ENCODE measurements at places on chromosomes 1 and 21.

DNA sequence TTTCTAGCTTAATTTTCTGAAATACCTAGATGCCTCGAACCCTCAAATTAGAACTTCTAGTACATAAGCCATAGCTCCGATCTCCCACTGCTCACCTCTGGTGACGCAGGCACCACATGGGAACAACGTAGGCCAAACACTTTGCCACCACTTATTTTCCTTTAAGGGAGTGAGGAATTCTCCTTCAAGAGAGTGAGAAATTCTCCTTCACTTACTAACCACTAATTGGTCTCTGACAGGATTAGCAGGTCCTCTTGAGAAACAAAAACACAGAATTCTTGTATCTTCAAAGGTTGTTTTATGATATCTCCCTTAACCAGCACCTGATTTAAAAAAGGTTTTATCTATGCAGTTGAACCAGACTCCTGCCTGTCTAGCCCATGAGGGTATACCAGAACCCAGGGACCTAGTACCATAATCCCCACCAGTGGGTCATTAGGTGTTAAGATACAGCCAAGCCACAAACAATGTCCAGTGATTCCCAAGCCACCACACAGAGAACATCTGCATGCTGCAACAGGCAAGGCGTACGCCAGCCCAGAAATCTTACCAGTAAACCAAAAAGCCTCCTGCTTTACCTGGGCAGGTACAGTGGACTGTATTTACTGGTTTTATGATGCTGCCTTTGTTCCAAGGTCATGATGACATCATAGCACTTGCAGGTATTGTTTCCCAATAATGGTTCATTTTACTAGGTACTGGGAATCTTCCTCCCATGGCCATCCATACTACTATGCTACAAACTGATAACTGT, 20.3 kb upstream of the CXADR start:
- no peak for DNase-seq

DNA sequence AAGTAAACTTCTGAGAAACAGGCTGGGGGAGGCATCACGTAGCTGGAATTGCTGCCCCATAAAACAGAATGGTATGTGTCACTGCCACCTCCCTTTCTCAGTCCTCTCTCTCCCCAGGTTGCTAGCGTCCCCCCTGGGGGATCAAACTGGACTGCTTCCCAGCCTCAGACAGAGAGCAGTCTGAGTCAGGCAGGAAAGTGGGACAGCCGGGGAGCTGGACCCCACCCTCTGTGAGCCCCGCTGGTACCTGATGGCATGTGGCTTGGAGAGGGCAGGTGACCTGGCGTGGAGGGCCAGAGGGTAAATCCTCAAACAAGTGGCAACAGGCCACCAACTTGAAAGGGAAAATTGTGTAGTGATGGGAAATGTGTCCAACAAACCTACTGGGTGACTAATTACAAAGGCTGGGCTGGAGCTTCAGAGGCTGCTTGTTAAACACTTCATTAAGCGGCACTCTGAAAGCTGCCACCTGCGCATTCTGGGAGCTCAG, 1.0 kb upstream of the SFN start:
- no peak for DNase-seq

GRCh38 chr1:30758785-30759380, 1.3 kb upstream of the LAPTM5 start:
- no peak for DNase-seq

DNA sequence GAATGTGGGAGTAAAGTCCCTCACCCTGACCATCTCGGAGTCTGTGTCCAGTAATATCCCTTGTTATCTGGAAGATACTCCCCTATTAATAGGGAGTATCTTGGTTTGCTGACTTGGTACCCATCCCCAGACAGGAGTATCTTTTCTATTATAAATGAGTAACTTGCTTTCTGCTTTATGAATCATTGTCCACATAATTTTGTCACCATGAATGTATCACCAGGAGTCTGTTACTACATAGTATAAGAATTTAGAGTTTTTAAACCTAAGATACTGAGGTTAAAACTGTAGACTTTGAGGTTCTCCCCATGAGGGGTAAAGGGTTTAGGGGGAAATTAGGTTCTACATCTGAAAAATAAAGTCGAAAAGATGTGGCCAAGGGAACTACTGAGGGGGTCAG, 175.6 kb downstream of the FCRL5 start:
- DNase-seq, result no peak

DNA sequence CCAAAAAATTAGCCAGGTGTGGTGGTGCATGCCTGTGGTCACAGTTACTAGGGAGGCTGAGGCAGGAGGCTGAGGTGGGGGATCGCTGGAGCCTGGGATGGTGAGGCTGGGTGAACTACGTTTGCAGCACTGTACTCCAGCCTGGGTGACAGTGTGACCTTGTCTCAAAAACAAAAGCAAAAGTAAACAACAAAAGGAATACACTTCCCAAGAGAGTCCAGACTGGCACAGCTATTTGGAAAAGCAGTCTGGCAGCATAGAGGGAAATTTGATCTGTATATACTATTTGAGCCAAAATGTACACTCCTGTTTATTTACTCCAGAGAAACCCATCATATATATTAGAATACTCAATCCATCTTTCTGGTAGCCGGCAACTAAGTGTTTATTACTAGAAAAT, 107.0 kb upstream of the HMCN1 start:
- DNase-seq, result no peak

DNA sequence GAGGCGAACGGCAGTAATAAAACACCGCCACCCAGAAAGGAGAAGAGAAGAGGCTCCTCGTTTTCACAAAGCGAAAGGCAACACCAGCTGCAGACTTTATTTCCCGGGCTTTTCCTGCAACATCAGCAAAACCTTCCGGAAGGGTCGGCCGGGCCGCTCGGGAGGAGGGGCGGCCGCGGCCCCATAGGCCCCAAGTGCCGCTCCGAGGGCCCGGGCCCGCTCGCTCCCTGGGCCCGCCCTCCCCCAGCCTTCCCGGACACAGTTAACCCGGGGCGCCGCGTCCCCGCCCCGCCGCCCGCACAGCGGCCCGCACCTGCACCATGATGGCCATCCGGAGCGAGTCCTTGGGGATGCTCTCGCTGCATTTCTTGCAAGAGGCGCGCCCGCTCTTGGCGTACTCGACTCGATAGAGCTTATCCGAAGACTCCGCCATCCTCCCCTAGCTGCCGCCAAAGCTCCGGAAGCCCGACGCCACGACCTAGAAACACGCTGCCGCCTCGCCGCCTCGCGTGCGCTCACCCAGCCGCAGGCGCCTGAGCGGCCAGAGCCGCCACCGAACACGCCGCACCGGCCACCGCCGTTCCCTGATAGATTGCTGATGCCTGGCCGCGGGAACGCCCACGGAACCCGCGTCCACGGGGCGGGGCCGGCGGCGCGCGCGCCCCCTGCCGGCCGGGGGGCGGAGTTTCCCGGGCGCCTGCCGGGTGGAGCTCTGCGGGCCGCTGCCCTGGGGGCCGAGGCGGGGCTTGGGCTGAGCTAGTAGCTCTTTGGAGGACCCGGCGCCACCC, at the start of gene PARP1:
PARP1 (minus strand) TSS at position 597 of the 788 bp plus-strand sequence; CDS start at position 433, 164 bp downstream.
- DNase-seq, result peak; percentile 93

GRCh38 chr1:56452027-56453011, 127.0 kb downstream of the PLPP3 start:
- DNase-seq, result no peak

DNA sequence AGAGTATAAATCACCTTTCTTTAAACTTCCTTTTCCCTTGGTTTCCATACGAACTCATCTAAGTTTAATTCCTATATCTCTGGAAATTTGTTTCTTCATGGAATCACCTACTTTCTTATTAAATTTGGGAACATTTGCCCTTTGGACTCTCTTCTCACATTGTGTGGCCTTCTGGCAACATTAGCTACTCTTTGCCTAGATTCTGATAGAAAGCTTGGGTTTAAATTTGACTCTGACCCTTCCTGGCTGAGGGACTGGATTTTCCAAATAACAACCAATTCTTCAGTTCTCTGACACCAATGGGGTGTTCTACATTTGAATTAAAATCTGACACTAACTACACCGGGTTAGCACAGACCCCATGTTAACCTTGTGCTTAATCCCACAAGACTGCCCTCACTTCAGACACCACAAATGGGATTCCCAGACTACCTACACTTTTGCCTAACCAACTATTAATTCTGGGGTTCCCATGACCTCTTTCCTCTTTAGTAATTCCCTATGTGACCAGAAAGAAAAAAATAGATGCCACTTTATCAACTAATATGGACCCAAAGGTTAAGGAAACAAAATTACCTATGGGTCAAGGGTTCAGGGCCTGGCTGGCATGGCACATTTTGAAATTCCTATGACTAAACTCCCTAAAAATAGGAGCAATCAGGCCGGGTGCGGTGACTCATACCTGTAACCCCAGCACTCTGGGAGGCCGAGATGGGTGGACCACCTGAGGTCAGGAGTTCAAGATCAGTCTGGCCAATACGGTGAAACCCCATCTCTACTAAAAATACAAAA, 9.7 kb upstream of the THEM4 start:
- no peak for DNase-seq

GRCh38 chr1:38269923-38270848, 223.6 kb upstream of the POU3F1 start:
- DNase-seq, result no peak

- DNase-seq, result no peak
These were observed 6.6 kb upstream of the MED18 start for GRCh38 chr1:28322194-28322593.

DNA sequence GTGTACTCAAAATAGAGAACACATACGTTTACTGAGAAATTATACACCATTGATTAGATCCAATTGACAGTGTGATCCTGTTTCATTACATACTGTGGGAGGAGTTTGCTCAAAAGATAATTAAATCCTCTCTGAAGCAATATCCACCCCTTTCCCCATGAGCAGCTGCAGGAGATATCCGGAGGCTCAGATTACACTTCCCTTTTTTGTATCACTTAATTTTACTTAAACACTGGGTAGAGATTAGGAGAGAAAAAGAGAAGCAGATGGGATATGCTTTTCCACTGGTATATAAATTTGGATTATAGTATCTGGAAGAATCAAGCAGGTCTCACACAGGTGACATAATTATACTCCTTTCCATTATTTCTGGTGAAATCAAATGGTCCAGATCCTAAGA, 333.3 kb upstream of the ZRANB2 start:
- DNase-seq, result peak; percentile 35

DNA sequence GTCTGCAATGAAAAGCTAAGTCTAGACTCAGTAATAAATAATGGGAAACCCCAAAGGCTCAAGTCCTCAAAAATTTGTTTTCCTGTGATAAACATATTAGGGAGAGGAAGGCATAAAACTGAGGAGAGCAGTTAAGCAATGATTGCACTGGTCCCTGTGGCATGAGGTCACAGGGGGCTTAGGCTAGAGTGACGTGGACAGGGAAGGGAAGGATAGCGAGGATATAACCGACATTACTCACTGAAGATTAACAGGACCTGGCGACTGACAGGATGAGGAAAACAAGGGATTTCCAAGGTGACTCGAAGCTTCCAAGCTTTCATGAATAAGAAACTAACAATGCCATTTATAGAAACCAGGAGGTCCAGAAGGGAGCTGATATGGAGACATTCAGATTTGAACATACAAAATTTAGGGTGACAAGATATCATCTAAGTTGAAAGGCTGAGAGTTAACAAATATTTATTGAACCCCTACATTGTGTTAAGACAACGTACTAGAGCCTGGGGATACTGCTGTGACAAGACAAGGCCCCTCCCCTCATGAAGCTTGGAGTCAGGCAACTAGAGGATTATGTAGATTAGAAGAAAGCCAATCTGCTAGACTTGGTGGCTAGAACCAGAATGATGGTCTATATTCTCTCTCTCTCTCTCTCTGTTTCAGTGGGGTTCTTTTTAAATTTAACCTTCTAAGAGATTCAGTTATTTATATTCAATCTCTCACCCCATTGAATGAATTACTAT, 33.2 kb upstream of the PKN2 start:
- no peak for DNase-seq

DNA sequence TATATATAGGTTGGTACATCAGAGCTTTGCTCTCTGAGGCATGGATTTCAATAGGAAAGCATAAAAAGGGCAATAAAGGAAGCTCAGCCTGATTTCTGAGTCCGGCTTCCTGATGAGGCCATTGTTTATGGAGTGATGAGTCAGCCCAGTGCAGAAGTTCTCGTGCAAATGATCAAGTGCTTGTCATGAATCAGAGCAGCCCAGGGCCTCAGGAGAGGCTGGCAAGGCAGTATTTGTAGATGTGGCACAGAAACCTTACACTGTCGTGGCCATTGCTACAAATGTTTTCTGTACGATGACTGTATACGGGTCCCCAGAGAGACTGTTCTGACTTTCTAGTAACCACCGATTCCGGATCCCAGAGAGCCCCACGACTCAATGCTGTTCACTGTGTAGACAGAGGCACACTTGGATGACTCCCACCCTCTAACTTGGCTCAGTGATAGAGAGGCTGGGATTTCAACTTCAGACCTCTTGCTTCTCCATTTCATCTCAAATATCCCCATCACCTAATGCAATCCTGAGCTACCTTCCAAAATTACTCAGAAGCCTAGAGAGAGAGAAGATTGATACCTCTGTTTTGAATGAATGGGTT, 26.8 kb downstream of the UMODL1 start:
- DNase-seq, result peak; percentile 92

- no peak for DNase-seq
These were observed 173.1 kb downstream of the LMO4 start for GRCh38 chr1:87501738-87502137.

DNA sequence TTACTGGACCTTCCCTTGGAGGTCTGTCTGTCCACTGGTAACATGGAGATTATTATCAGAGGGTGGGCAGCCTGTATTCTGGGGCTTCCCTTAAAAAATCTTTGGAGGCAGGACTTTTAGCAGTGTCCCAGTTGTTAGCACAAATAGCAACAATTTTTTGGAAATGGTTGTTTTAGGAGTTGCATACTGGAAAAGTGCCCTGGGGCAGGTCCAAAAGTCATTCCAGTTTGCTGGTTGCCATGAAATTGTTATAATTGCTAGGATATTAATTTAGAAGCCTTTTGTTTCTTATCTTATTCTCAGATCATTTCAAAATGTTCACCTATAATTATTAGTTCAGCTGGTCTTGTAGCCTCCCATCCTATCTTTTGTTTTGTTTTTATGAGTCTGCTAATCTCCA, 71.0 kb downstream of the PTGS2 start:
- DNase-seq, result no peak

Data from suppressor macrophage treated with lipopolysaccharide for 4 hours (primary cell).